MCF 10A (cell line): ENCODE measurements at places on chromosomes 1 and 21.

DNA sequence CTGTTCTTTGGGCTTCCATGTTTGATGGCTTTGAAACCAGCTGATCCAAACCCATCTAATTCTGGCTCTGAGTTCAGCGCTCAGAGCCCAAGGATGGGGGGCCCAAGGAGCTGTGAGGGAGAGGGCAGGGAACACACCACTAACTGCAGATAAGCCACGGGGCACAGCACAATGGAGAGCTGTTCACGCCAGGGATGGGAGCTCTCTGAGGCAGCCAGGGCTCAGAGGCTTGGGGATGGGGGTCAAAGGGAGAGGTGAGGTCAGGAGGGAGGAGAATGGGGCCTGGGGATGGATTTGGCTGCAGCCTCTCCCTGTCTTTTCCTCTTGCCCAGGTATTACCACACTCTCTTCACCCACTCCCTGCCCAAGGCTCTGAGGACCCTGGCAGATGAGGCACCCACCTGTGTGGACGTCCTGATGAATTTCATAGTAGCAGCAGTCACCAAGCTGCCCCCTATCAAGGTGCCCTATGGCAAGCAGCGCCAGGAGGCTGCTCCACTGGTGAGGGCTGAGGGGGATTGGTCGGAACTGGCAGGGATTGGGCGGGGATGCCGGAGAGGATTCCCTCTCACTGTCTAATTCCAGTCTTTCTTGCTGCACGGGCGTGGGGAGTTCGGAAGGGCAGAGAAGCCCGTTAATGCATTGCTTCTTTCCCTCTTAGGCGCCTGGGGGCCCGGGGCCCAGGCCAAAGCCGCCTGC, 11.3 kb downstream of the SLC30A2 start:
- DNase-seq, result no peak

GRCh38 chr1:230495891-230496385, 69.8 kb upstream of the PGBD5 start:
- DNase-seq, result peak; percentile 17

GRCh38 chr21:25171438-25171837, 435.8 kb downstream of the MRPL39 start:
- DNase-seq, result peak; percentile 84

DNA sequence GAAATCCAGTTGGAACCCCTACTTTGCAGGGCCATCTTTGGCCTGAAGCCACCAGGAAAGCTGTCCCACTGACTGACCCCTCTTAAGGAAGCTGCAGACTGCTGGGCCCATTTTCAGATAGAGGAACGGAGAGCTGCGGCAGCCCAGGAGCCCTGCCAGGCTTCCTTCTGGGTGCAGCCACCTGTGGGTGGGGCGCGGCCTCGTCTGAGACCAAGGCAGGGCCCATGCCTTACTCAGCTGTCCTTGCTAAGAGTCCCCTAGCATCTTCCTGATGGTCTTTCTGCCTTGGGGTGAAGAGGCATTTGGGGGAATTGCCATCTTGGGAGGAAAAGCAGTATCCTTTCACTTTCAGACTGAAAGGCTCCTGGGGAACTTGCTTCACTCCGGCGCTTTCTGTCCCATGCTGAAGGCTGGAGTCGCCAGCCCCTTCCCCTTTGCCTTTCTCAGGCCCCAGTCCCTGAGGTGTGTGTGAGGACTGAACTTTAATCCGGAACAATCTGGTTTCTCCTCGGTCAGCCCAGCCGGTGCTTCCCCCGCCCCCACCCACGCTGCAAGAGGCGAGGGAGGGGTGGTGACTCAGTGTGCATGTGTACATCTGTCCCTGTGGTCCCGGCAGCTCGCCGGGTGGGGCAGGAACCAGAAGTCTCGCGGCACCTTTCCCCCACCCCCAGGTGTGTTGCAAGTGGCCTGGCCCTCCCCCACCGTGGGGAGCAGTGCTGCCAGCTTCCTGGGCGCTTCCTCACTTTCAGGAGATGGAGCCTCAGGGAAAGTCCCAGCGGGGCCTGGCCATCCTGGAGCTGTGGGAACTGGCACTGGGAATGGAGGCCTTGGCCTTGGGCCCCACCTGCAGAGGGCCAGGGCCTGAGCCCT, 5.1 kb downstream of the ZC3H12A start:
- DNase-seq, result peak; percentile 99

- DNase-seq, result no peak
Measured at GRCh38 chr1:212605441-212606394, 2.8 kb upstream of the ATF3 start.

- peak; percentile 59 for DNase-seq
Measured at GRCh38 chr1:18234790-18235242, 127.2 kb downstream of the IGSF21 start.

DNA sequence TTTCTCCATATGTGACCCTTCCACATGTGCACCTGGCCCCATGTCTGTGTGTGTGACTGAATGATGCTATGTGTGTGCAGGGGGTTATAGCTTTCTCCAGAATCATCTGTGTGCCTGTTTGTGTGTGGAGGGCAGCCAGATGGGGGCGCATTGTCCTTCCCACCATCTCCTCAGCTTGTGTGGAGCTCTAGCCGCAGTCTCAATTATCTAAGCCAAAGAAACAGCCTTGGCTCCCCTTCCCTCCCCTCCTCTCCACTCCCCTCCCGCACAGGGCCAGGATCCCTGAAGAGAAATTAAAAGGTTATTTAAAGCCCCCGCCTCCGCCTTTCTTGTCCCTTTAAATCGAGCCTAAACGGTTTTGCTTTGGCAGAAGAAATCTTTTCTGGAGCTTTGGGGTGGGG, 1.8 kb upstream of the DMBX1 start:
- DNase-seq, result peak; percentile 35

- DNase-seq, result no peak
Measured at GRCh38 chr1:187336441-187337168, 507.9 kb downstream of the PLA2G4A start.

- peak; percentile 86 for DNase-seq
Measured at GRCh38 chr1:232793944-232794343, 11.3 kb upstream of the MAP10 start.

DNA sequence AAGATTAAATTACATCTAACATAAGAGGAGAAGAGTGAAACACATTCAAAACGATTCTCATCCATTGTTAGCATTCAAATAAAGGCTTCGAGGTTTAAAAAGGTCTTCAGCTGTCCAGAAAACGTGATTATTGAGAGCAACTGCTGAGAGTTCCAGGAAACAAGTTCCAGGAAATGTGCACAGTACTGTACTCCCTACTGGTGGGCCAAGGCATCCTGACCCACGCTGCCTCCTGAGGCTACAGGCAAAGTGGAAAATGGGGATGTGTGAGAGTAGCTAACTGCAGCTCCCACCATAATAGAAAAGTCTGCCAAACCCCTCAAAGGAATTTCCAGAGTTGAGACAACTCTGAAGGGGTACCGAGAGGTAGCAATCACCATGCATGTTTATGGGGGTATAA, 2.0 kb downstream of the VAV3 start:
- DNase-seq, result no peak

DNA sequence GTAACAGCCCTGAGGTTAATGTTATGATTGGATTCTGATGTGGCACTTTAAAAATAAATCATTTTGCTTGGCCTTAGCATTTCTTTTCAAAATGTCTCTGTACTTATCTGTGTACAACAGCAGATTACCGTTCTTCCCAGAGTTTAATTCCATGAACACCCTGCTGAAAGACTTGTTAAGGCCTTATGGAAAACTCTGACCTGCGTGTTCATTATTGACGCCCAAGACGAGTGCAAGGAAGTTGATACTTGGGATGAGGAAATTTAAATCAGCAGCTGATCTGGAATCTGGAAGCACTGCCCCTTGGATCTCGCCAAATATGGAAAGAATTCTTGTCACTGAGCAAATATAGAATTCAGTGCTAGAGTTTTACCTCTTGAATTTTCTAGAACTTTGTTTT, 6.7 kb downstream of the ERG start:
- no peak for DNase-seq
